ENCODE measurements at places on chromosomes 3 and 15.

DNA sequence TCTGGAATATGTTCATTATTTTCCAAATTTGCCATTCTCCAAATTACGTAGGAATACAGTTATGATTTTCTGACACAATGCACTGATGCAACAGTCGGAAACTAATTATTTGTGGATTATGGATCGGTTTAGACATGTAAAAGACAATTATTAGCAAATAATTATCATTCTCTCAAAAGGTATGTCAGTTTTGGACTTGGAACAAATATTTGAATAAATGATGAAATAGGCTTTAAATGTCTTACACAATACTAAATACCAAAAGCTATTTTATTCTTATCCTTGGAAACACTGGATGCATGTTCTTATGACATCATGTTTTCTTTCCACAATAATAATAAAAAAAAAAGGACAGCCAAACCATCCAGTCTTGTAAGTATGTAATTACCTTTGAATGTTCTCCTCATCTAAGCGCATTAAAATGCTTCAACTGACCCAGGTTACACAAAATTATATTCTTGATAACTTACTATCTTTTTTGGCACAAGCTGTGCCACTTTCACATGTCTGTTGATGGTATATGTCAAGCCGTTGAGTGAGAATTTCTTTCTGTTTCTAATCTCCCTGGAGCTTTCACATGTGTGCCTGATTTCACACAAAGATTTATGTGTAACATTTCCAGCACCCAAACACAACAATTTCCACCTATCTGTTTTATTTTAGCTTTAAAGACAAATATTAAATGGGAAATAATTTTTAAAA lies 238.5 kb upstream of the ZNF385D start:
- no peak for DNase-seq

DNA sequence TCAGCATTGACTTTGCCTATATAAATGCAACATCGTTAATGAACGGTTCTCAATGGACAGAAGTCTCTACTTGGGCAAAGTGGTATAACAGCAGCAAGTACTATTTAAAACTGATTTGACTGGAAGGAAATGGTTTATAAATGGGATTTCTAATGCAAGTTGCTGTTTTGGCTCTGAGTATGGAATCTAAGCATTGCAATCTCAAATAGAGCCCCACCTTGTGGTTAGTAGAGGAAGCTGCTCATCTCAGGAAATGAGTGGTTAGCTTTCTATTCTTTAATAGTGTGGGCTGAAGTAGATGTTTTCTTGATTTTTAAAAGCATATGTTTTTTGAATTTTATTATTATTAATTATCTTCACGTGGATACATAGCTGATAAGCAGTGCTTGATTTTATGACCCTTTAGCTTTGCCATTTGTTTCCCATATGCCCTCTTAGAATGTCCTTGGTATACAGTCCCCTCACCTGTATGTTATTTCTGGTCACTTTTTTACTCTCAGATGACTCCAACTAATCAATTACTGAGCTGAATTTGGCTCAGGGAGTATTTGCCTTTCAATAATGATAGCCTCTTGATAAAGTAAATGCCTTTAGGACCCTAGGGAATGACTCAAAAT lies 67.1 kb downstream of the OXSM start:
- DNase-seq = no peak

DNA sequence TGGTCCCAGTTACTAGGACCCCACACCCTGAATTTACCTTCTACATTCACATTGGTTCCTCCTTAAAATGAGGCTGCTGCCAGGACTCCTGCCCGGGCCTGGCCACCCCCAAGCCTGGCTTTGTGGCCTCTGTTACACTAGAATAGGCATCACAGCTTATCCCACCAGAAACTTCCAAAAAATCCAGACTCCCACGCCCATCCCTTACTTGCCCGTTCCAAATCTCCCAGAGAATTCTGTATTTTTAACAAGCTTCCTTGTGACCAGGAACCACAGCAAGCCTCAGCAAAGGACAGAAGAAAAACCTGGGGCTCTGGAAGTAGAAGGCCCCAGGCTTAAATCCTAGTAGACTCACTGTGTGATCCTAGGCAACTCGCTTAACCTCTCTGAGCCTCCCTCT lies 36.0 kb upstream of the SLC6A1 start:
- no peak for DNase-seq

DNA sequence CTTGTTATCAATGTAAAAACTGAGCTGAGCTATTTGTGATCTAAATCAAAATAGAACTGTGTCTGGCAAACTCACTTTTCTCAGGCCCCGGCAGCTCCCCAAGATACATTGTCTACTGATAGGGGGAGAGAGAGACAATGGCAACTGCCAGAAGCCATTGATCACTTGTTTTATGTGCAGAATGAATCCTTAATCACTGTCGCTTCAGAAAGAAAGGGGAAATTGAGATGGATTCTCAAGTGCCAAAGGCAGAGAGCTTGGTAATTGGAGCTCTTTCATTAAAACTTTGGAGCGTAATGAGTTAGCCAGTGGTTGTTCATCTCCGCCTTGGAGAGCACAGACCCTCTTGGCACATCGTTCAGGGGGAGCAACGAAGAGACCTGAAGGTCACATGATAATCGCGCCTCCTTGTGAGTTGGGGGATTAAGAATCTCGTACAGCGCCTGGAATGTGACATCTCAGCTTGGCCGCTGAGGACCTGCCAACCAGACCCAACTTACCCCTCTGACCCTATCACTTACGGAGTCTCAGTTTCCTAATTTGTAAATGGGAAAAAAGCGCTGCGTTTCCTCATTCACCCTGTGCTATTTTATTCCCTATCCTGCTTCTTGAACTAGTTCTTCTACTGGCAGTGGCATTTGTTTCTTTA lies 252.8 kb downstream of the VPS13C start:
- no peak for DNase-seq

DNA sequence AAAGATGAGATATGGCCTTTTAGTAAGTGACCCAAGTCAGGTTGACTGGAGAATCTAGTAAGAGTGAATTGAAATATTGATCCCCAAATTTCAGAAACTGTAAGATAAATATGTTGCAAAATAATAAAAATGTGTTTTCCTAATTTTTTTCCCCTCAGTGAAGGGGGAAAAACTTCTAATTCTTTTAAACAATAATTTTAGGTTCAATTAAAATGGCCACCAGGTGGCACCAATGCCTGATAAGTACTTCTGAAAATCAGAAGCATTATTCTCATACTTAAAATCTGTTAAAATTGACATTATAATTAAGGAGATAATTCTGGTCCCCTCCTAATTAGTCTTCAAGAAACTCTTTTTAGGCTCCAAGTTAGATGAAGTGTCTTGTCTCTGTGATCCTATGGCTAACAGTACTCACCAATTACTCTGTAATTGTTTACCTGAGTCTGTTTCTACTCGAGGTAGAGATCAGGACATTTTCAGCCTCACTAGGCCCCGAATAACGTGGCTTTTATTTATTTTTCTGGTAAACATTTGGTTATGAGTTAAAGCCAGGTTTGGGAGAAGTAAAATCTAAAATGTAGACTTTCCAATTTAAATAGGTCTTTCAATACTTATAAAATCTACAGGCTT lies 52.6 kb downstream of the NMD3 start:
- DNase-seq = no peak

GRCh38 chr15:77035999-77036471 lies 34.9 kb downstream of the TSPAN3 start:
- no peak for DNase-seq
